Activated T-helper 2 cell treated with anti-CD3 and anti-CD28 coated beads, Interferon-gamma antibody, Interleukin-2, Interleukin-4, amounts not matched to agents 10 μg/mL and 5 μg/mL and 100 μg/mL, durations not matched to agents 14 hours and 24 hours and 36 hours (primary cell): ENCODE measurements at places on chromosomes 16 and 17. TPM values are rescaled to one million over a fixed set of nuclear protein-coding genes. Genes with fewer than 3 reads are reported as not detected.

TAC4 gene
- not detected in 2 replicates for total RNA-seq

CCR7 gene
- total RNA-seq = 367 and 374 TPM in 2 replicates

CES4A gene
- 29.8 and 30.1 TPM in 2 replicates for total RNA-seq

SMG1 gene
- total RNA-seq = 128 and 137 TPM in 2 replicates

DNA sequence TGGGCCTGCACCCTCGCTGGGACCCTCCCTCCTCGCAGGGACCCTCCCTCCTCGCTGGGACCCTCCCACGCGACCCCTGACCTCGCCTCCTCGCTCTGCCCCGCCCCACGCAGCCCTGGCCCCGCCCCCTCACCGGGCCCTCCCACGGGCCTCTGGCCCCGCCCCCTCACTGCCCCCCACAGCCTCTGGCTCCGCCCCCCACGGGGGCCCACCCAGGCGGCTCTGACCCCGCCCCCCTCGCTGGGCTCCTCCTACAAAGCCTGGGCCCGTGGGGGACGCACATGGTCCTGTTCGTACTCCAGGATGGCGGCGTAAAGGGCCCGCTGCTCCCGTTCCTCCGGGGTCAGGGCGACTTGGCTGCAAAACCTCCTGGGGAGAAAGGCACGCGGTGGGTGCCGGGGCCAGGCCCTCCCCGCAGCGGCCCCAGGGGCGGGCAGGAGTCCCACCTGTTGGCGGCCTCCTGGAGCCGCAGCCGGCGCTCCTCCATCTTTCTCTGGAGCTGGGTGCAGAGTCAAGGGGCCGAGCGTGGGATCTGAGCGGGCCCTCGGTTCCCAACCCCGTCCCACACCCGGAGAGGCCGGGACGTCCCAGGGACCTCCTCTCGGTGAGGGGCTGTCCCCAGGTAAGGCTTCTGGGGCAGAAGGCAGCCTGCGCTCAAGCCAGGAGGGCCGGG lies 9.0 kb downstream of the VPS9D1 start:
- H3K4me1 ChIP-seq = peaks cover 2% of the 10 kb centered on the region
- no peak overlapping the region for H3K27ac ChIP-seq
- peak; percentile 63 for DNase-seq
- peak overlapping the region; percentile 79 for H3K4me3 ChIP-seq
- no peaks in the 10 kb centered on the region for H3K27me3 ChIP-seq

TBC1D3 gene
- total RNA-seq = not detected in 2 replicates

SDK2 gene
- total RNA-seq = 0.07 and 0.09 TPM in 2 replicates

ITGA2B gene
- 1.5 and 2.7 TPM in 2 replicates for total RNA-seq

- DNase-seq = no peak
- H3K36me3 ChIP-seq = no peaks in the 10 kb centered on the region
- H3K4me3 ChIP-seq = no peak overlapping the region
- no peaks in the 10 kb centered on the region for H3K4me1 ChIP-seq
- H3K27me3 ChIP-seq = no peaks in the 10 kb centered on the region
- no peak overlapping the region for H3K27ac ChIP-seq
Measured at GRCh38 chr16:80347900-80348299, 192.9 kb upstream of the DYNLRB2 start.

KRT27 gene
- total RNA-seq = not detected in 2 replicates

GRCh38 chr16:12553191-12553590 lies 250.5 kb downstream of the CPPED1 start:
- no peaks in the 10 kb centered on the region for H3K36me3 ChIP-seq
- H3K4me1 ChIP-seq = peaks cover 37% of the 10 kb centered on the region
- H3K4me3 ChIP-seq = no peak overlapping the region

BCAR1 gene
- 0.44 and 0.59 TPM in 2 replicates for total RNA-seq

DNA sequence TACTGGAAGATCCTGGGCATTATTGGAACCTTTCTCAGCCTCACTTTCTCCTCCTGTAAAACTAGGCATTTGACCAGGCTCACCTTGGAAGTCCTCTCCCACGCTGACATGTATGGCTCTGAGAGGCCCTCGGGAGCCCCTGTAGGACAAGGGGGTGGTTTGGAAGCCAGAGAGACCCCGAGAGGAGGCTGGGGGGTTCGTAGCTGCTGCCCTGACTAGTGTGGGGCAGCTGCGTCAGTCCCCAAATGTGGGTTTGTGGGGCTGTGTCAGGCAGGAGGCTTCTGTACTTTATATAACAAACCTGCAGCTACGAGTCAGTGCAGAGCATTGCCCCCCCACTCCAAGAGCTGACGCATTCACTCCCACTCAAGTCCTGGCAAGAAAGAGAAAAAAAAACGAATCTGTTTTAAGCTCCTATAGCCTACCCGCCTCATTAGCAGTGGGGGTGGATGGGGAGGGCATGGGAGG lies 1.8 kb downstream of the CX3CL1 start:
- no peaks in the 10 kb centered on the region for H3K36me3 ChIP-seq
- no peak overlapping the region for H3K27ac ChIP-seq
- no peak overlapping the region for H3K4me3 ChIP-seq
- peaks cover 19% of the 10 kb centered on the region for H3K4me1 ChIP-seq
- H3K27me3 ChIP-seq = no peaks in the 10 kb centered on the region
- DNase-seq = no peak
